CD4-positive, alpha-beta T cell (primary cell): ENCODE measurements at places on chromosomes 5 and 9. TPM values are rescaled to one million over a fixed set of nuclear protein-coding genes. Genes with fewer than 3 reads are reported as not detected.

Gene SPINK7
- total RNA-seq: not detected

Gene PCDHGA1
- not detected for total RNA-seq

Gene MEF2C
- 0.87 TPM for total RNA-seq

Gene TRPM6
- not detected for total RNA-seq

Gene GAS1
- 0.69 TPM for total RNA-seq

Gene RXFP3
- total RNA-seq: not detected

DNA sequence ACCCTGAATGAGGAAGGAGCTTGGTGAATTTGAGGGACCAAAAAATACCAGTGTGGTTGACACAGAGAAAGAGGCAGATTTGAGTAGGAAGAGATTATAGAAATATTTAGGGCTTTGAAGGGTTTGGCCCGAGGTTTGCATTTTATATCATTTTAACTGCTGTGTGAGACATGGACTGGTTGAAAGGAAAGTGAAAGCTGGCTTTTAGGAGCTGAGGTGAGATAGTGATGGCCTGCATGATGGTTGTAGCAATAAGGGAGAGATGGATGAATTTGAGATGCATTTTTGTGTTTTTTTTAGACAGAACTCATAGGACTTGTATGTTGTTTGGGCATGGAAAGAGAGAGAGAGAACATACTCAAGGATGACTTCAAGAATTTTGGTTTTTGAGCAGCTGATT is 21.7 kb downstream of the FER start:
- H3K27ac ChIP-seq: no peak overlapping the region
- no peak overlapping the region for H3K4me3 ChIP-seq
- no peak for DNase-seq
- no peaks in the 10 kb centered on the region for H3K4me1 ChIP-seq
- H3K36me3 ChIP-seq: no peaks in the 10 kb centered on the region

GRCh38 chr9:89357331-89358197 is 39.3 kb downstream of the SECISBP2 start:
- H3K4me1 ChIP-seq: peaks cover 13% of the 10 kb centered on the region
- H3K4me3 ChIP-seq: no peak overlapping the region
- no peaks in the 10 kb centered on the region for H3K27me3 ChIP-seq
- H3K36me3 ChIP-seq: peaks cover 99% of the 10 kb centered on the region
- no peak for DNase-seq
- no peak overlapping the region for H3K27ac ChIP-seq

- no peak overlapping the region for H3K4me3 ChIP-seq
- no peak overlapping the region for H3K27ac ChIP-seq
- no peaks in the 10 kb centered on the region for H3K4me1 ChIP-seq
- no peaks in the 10 kb centered on the region for H3K36me3 ChIP-seq
- no peak for DNase-seq
- H3K27me3 ChIP-seq: peaks cover 5% of the 10 kb centered on the region
Measured at GRCh38 chr9:95533996-95534680, 17.4 kb upstream of the PTCH1 start.

DNA sequence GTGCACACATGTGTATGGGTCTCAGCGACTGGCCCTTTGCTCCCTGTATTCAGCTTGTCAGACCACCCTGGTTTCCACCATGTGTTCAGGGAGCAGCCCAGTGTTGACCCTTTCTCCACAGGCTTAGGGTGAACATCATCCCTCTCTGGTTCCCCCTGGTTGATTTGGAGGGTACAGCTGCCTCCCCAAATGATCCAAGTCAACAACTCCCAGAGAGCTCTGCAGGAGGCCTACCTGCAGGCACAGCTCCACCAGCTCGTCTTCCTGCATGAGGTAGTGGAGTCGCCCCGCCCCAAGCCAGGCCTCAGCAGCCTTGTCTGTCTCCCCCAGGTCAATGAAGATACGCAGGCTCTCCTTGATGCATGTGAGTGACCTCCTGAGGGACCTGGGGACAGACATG is 50.5 kb downstream of the SH3TC2 start:
- H3K27me3 ChIP-seq: no peaks in the 10 kb centered on the region
- DNase-seq: no peak
- H3K27ac ChIP-seq: no peak overlapping the region
- no peaks in the 10 kb centered on the region for H3K4me1 ChIP-seq
- no peaks in the 10 kb centered on the region for H3K36me3 ChIP-seq
- no peak overlapping the region for H3K4me3 ChIP-seq

GRCh38 chr5:8683496-8683895 is 814.5 kb downstream of the MTRR start:
- H3K36me3 ChIP-seq: no peaks in the 10 kb centered on the region
- no peaks in the 10 kb centered on the region for H3K27me3 ChIP-seq
- no peaks in the 10 kb centered on the region for H3K4me1 ChIP-seq
- H3K27ac ChIP-seq: no peak overlapping the region

DNA sequence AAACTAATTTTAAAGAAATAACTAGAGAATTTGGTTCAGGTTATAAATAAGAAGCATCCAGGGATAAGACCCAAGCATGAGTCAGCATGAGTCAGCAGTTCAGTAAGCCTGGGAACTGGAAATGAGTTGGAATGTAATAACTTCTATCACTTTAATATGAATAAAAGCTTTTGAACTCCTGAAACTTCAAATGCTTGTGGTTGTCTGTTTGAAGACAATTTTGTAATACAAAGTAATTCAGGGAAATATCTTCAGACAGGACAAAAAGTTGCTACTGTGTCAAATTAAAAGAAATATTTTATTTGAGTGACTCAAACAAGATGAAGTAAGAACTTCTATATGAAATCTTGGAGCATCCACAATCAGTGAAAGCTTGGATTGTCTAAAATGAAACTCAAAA is 331.2 kb upstream of the DAB2 start:
- no peaks in the 10 kb centered on the region for H3K4me1 ChIP-seq
- no peak for DNase-seq
- H3K4me3 ChIP-seq: no peak overlapping the region
- no peaks in the 10 kb centered on the region for H3K36me3 ChIP-seq
- H3K27me3 ChIP-seq: no peaks in the 10 kb centered on the region
- H3K27ac ChIP-seq: no peak overlapping the region

GRCh38 chr5:164012371-164012770 is 507.0 kb downstream of the MAT2B start:
- H3K36me3 ChIP-seq: no peaks in the 10 kb centered on the region
- DNase-seq: no peak
- H3K27me3 ChIP-seq: no peaks in the 10 kb centered on the region
- H3K4me3 ChIP-seq: no peak overlapping the region
- H3K4me1 ChIP-seq: no peaks in the 10 kb centered on the region

DNA sequence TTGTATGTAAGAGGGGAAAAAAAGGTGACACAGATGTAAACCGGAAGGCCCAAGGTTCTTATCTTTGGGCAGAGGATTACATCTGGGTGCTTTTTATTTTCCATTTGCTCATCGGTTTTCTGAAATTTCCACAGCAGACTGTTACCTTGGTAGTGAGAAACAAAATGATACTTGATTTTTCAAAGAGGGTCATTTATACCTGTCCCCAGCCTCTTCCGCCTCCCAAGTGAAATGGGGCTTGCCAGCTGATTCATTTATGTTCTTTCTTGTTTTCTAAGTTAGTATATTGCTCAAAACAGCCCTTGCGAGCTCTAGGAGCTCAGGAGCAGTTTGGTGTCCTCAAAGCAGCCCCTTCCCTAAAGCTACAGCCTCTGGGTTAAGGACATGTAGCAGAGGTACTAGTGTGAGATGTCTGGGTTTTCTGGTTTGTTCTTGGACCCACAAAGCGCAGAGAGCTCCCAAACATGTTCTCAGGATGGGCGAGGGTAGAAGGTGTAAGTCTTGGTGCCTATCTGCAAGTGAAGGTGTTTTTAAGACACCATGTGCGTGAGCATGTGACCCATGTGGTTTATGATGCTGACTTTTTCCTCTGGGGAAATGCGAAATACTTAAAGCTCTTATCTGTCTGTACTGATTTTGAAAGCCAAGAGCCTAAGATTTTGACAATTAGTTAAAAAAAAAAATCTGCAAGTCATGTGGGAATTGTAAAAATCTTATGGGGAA is 38.3 kb downstream of the DAPK1 start:
- no peak for DNase-seq
- no peaks in the 10 kb centered on the region for H3K4me1 ChIP-seq
- no peak overlapping the region for H3K4me3 ChIP-seq

DNA sequence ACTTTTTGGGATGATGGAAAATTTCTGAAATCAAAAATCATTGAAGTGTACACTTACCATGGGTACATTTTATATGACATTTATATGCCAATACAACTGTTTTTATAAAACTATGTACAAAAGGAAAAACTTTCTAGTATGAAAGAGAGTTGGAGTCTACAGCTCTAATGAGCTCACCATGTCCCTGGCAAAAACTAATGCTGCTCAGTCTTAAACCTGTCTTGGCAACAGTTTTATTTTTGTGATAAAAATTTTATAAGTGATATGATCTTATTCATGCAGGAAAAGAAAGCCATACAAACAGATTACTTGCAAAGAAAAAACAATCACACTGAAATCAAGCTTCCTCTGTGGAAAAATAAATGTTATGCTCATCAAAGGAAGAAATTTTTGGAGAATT is 78.9 kb upstream of the RASEF start:
- DNase-seq: no peak
- no peak overlapping the region for H3K27ac ChIP-seq
- H3K4me3 ChIP-seq: no peak overlapping the region
- H3K27me3 ChIP-seq: no peaks in the 10 kb centered on the region
- no peaks in the 10 kb centered on the region for H3K4me1 ChIP-seq

DNA sequence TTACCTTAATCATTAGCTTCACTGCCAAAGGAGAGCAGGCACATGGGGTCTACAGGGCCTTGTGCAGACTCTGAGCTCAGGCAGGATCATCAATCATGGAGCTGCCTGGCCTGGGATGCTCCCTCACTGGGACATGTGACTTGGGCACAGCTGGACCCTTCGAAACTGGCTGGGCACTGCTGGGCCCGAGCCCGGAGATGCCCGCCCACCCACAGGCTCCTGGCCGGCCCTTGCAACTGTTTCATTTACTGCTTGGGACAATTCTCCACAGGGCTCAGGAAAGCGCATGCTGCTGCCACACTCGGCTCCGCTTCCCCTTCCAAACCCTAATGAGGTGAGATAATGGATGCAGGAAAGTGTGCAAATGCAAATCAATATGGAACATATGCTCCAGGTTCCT is 387.5 kb downstream of the TRIM36 start:
- no peak overlapping the region for H3K27ac ChIP-seq
- no peaks in the 10 kb centered on the region for H3K4me1 ChIP-seq
- no peak for DNase-seq
- no peak overlapping the region for H3K4me3 ChIP-seq

DNA sequence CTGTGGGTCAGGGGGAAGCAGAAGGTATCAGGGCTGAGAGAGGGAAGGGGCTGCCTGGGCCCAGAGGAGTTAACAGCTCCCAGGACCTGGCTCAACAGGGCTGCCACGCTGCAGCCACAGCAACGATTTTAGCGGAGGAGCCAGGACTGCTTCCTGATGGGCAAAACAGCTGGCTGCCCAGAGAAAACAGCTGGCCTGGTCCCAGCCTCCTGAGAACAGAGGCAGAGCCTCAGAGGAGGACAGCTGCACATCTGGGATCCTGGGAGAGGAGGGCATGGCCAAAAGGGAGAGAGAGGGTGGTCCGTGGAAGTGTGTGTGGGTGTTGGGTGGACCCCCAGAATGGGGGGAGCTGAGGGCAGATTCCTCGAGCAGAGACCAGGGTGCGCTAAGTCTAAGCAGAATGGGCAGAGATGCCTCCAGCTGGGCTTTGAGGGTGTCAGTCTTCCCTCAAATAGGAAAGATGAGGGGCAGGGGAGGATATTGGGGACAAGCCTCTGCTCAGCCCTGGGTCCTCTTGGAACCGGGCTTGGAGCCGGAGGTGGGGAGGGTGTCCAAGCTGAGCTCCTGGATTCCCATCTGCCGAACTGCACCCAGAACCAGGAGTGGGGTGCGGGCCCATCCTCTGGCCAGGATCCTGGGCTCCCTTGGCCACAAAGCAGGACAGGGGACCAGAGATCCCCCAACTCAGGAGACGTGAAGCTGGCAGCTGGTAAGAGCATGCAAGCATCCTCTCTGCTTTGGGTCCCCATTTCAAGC is 9.1 kb upstream of the CERCAM start:
- H3K4me3 ChIP-seq: no peak overlapping the region
- peaks cover 38% of the 10 kb centered on the region for H3K27me3 ChIP-seq
- H3K36me3 ChIP-seq: no peaks in the 10 kb centered on the region

DNA sequence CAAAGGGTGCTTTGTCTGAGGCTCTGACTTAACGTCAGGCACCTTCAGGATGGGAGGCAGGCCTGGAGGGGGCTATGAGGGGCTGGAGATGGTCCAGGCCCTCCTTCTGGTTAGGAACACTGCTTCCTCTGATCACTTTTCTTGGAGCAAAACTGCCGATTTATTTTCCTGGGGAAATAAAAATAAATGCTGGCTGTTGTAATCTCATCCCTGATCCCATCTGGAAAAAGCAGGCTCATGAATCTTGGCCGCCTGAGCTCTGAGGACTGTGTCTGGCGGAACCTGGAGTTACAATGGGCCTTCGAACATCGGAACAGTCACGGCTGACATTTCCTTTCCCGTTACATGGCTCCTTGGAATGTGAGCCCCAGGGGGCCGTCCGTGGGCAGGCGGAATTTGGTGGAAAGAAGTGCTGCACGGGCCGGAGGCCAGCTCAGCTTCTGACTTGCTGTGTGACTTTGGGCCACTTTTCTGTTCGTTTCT is 157.8 kb downstream of the RGS3 start:
- DNase-seq: no peak
- H3K27ac ChIP-seq: no peak overlapping the region
- no peak overlapping the region for H3K4me3 ChIP-seq
- H3K4me1 ChIP-seq: no peaks in the 10 kb centered on the region
- no peaks in the 10 kb centered on the region for H3K27me3 ChIP-seq

GRCh38 chr5:168881427-168882149 is 302.4 kb upstream of the PANK3 start:
- no peaks in the 10 kb centered on the region for H3K36me3 ChIP-seq
- DNase-seq: no peak
- H3K4me3 ChIP-seq: no peak overlapping the region
- H3K27me3 ChIP-seq: peaks cover 3% of the 10 kb centered on the region

- H3K27ac ChIP-seq: peak overlapping the region; percentile 2
- peaks cover 27% of the 10 kb centered on the region for H3K36me3 ChIP-seq
- H3K4me3 ChIP-seq: no peak overlapping the region
- no peaks in the 10 kb centered on the region for H3K27me3 ChIP-seq
- H3K4me1 ChIP-seq: peaks cover 17% of the 10 kb centered on the region
- DNase-seq: no peak
Measured at GRCh38 chr9:109107402-109108240, 12.1 kb downstream of the TMEM245 start.

- H3K4me1 ChIP-seq: no peaks in the 10 kb centered on the region
- no peaks in the 10 kb centered on the region for H3K36me3 ChIP-seq
- peaks cover 13% of the 10 kb centered on the region for H3K27me3 ChIP-seq
Measured at GRCh38 chr9:32787816-32788215, 4.5 kb downstream of the TMEM215 start.

DNA sequence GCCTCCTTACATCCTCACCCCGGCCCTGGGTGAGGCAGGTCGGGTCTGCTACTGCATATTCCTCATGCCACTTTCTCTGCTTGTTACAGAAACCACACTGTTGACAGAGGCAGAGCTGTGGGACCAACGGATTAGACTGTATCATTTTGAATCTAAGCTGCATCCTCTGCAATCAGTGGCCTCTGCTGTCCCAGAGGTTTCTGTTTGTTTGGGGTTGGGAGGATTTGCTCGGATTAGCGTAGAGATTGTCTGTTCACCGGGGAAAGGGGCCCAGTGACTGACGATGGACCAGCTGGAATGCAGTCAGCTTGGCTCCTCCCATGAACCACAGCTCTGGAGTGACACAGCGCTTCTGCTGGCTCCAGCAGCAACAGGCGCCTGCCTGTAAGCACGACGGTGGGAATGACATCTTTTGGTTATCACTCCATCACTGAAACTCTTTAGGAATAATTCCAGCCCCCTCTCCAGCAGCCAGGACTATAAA is 37.3 kb upstream of the ADRA1B start:
- H3K36me3 ChIP-seq: no peaks in the 10 kb centered on the region
- no peak for DNase-seq
- no peak overlapping the region for H3K27ac ChIP-seq
- peaks cover 14% of the 10 kb centered on the region for H3K27me3 ChIP-seq
- no peaks in the 10 kb centered on the region for H3K4me1 ChIP-seq
